ENCODE measurements at places on chromosomes 13 and 19.

GRCh38 chr13:79469608-79470007 is 11.3 kb upstream of the NDFIP2 start:
- no peak for DNase-seq

GRCh38 chr19:720345-721160 is 11.8 kb downstream of the PALM start:
- no peak for DNase-seq

GRCh38 chr13:71979616-71980015 is 112.6 kb upstream of the DACH1 start:
- peak; percentile 4 for DNase-seq

DNA sequence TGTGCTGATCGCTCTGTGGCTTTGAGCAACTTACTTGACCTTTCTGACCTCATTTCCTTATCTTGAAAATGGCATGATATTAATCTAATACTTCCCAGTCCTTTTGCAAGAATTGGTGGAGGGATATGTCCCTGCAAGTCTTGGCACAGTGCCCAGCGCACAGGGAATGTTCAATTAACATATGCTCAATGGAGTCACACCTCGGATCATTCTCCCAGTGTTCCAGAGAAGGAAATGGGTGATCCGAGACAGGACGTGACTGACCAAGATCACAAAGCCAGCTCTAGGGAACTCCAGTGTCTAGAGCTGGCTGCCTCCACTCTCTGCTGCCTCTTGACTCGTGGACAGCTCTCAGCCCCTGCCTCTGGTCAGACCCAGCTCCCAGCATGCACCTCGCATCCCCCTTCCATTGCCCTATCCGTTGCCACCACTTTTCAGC is 3.6 kb downstream of the CDC42EP5 start:
- DNase-seq = peak; percentile 54

- DNase-seq = no peak
Observed at GRCh38 chr13:99960663-99961311, 10.8 kb downstream of the ZIC5 start.

GRCh38 chr19:5587071-5587455 is 19.3 kb upstream of the TINCR start:
- no peak for DNase-seq

- peak; percentile 45 for DNase-seq
Observed at GRCh38 chr13:62292714-62293480, 877.2 kb upstream of the PCDH20 start.

GRCh38 chr13:21636656-21637055 is 32.7 kb upstream of the MICU2 start:
- DNase-seq = no peak

GRCh38 chr13:84029396-84029795 is 147.1 kb upstream of the SLITRK1 start:
- DNase-seq = no peak

Measured in kidney tubule cell (primary cell).